Activated CD4-positive, alpha-beta T cell treated with anti-CD3 and anti-CD28 coated beads, Interleukin-2, Interleukin-6, amounts not matched to agents 100 ng/mL and 50 ng/mL, durations not matched to agents 16 hours and 8 hours (primary cell): ENCODE measurements at places on chromosomes 3 and 15.

DNA sequence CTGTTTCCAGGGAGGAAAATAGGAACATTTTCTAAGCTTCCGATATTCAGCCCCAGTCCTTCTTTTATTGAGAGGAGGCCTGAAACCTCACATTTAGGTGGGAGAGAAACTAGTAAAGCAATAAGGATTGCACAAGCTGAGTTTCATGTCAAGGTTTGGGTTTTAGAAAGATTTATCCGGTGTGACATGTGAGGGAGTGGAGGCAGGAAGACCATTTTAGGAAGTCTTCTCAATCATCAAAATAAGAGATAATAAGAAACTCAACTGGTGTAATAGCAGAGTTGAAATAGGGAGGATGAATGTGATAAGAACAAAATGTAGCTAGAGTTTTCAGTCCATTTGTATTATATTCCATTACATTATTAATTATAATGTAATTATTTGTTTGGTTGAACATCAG lies 27.7 kb upstream of the CLDN16 start:
- no peak for DNase-seq

- no peak for DNase-seq
Measured at GRCh38 chr15:73894133-73894814, 20.9 kb downstream of the TBC1D21 start.

DNA sequence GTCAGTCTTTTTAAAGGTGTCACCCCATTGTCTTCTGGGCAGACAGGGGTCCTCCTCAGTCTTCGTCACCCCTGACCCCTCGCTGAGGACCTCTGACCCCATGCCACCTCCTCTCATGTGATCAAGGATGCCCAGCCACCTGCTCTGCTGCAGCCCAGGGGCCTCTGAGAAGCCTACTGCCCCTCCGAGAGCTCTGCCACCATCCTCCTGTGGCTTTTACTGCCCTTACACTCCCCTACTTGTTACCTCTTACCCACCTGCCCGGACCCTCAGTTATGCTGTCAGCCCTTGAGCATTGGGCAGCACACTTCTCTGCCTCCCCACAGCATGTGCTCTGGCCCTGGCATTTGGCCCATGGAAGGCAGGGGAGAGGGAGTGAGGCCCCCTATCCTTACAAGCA lies 123.2 kb downstream of the LRRK1 start:
- no peak for DNase-seq

DNA sequence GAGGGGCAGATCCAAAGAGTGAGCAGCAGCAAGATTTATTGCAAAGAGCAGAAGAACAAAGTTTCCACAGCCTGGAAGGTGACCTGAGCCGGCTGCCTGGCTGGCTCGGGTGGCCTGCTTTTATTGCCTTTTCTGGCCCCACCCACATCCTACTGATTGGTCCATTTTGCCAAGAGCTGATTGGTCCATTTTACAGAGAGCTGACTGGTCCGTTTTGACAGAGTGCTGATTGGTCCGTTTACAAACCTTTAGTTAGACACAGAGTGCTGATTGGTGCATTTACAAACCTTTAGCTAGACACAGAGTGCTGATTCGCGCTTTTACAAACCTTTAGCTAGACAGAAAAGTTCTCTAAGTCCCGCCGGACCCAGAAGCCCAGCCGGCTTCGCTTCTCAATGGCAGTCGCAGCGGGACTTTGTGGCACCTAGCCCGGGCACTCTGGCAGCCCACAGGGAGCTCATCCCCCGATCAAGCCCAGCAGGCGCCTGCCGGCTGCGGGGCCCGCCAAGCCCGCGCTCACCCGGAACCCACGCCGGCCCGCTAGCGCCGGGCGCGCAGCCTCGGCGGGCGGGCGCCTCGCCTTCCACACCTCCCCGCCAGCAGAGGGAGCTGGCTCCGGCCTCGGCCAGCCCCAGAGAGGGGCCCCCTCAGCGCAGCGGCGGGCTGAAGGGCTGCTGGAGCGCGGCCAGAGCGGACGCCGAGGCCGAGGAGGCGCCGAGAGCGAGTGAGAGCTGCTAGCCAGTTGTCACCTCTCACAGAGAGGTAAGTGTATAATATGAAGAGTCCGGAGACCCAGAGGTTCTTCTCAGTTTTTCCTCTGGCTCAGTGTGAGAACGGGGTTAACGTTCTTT lies 339.2 kb downstream of the CHL1 start:
- DNase-seq = no peak

DNA sequence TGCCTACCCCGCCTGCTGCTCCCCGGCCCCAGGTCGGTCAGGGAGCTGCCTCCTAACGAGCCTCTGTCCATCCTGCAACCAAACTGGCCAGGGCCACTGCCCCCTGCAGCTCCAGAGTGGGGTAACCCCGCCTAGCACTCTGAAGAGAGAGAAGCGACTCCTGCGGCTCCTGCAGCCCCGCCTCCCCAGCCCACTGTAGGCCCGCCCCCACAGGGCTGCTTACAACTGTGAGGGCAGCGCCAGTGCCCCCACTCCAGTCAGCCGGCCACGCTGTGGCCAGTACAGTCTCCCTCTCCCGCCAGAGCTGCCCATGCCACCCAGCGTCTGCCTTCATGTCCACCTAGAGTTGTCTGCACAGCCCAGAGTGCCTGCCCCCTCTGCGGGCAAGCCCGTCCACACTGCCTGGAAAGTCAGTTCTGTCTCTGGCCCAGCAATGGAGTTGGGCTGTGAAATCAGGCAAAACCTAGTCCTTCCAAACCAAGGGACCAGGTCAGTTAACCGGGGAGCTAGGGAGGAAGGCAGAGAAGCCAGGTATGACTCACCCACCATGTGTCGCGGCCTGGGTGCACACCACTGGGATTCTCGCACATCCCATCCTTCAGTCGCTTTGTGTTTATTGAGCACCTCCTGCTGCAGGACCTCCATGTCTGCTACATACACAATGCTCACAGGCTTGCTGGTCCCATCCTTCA lies 2.4 kb downstream of the UCN2 start:
- DNase-seq = peak; percentile 16

DNA sequence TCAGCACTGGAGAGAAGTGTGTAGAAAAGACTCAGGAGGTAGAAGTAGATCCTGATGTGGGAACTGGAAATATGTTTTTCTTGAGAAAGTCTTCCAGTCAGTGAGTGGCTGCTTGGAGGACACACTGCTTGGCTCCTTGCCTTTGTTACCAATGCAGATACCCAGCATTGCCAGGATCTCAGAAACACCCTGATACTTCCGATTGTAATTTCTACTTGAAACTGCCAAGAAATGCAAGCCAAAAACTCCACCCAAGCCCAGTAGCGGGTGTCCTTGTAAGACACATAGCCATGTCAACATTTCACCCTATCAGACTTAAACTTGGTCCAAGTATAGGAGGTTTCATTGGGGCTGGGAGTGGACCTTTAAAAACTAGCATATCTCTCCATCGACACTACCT lies 141.8 kb downstream of the ALDH1A2 start:
- no peak for DNase-seq

DNA sequence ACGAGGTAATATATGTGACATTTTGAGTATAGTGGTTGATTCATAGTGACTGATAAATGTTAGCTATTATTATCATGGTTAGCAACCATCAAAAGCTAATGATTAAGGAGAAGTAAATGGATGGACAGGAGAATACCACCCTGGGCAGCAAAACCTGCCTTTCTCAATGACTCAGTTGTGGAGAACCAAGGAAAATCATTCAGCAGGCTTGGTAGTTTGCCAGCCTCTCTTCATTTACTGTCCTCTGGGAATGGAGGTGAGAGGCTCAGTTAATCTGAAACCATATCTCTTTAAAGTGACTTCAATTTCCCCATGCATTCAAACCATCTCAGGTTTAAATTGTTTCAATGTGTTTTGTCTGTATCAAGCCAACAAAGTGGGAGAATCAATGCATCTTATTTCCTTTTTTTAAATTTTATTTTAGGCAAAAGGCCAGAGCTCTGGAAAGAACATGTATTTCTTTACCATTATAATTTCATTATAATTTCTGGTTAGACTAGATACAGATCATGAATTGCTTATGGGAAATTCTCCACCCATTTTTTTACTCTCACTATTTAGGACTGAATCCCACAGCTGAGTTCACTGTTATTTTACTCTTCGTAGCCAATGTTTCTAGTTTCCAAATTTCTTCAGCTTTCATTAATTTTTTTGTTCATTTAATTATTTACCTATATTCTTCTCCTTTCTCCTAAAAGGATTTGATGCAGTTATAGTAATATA lies 2.7 kb downstream of the TM4SF18 start:
- DNase-seq = no peak

DNA sequence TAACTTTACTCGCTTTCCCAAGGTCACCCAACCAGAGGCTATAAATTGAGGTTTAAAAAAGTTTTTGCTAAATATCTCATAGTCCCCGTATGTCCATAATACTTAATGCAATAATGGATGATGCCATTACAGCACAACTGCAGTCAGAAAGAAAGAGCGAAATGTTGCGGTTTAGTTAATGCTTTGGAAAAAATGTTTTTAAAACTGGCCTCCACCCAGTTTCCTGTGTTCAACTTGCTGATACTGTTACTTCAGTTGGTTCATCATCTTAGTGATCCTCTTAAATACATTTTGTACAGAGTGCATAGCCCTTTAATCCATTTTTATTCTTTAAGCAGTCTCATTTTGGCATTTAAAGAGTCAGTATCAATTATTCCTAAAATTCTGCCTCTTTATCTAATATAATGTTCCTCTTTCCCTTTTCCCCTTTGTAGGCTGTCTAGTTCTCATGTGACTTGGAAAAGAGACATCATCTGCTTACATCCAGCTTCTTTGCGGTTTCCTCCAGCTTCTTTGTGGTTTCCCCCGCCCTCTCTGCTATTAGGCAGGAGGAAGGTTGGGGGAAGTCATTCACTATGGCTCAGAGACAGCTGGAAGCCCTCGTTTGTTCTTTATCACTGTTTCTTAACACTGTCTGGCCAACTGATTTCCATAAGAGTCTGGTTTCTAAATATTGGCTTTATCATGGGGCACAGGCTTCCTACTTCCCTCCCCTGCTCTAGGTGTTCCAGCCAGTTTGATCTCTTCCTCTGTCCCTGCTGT lies 154.3 kb downstream of the GOLIM4 start:
- DNase-seq = peak; percentile 6

- peak; percentile 76 for DNase-seq
Measured at GRCh38 chr3:190321789-190322603, at the start of gene CLDN1. Gene CLDN1, minus strand, starts transcription at chr3:190322446. Its CDS starts 240 bp downstream, at chr3:190322206.

DNA sequence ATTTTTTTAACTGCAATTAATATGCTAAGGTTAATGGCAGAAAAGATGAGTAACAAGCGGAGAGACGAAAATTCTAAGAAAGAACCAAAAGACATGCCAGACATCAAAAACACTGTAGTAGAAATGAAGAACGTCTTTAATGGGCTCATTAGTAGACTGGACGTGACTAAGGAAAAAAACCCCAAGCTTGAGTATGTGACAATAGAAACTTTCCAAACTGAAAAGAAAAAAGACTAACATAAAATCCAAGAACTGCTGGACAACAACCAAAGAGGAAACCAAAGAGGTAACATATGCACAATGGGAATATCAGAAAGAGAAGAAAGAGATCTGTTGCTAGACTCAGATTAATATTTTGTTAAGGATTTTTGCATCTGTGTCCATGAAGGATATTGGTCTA lies 94.6 kb upstream of the SETMAR start:
- no peak for DNase-seq

GRCh38 chr3:121793078-121793477 lies 41.8 kb downstream of the IQCB1 start:
- no peak for DNase-seq

DNA sequence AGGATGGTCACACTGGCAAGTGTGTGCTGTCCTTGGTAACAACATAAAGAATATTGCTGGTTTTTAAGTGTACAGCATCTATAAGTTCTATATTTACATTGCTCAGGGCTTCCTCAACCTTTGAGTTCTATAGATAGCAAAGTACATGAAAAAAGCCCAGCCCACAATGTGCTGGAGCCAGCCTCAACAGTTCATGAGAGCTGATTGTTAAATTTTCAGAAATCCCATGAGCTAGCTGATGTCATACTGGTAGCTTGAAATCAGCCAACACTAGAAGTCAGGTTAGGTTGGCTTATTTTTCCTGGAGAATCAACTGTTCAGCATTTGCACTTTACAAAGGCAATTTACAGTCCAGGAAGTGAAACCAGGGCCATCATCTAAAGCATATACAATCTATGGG lies 102.8 kb downstream of the STRIT1 start:
- DNase-seq = no peak

DNA sequence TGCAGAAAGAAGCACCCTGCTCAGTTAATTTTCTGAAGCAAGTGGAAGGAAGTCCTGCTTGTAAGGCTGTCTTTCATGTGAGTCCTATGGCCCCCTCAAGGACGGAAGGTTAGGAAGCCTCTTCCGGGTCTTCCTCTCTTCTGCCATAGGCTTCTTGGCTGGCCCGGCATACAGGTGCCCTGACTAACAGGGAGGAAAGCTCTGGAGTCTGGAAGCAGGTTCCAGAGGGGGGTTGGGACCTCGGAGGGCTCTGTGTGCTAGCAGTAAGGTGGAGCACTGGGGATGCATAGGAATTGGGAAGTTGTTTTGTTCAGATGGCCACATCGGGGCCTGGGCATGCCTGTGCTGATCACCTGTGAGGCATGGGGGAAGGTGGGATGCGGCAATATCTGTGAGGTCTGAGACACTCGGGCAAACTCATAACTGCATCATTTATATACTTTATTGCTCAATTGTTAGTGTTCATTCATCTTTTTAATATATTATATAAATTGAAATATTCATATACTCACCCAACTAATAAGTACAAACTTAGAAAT lies 49.6 kb downstream of the TRAK1 start:
- no peak for DNase-seq

DNA sequence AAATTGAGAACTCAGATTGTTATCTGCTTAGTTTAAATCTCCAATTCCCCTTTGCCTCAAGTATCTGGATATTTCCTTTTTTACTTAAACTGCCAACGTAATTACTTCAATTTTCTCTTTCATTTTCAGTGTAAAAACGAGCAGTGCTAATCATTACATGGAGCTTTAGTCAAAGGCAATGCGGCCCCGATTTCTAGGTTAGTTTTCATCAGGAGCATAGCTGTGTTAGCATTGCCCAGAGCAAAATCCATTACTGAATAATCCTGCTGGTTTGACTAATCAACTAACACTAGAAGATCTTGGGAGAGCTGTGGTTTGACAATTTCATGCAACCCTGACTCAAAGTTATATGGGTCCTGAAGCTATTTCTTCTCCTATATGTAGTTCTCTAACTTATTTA lies 46.2 kb downstream of the ZPLD1 start:
- DNase-seq = no peak

DNA sequence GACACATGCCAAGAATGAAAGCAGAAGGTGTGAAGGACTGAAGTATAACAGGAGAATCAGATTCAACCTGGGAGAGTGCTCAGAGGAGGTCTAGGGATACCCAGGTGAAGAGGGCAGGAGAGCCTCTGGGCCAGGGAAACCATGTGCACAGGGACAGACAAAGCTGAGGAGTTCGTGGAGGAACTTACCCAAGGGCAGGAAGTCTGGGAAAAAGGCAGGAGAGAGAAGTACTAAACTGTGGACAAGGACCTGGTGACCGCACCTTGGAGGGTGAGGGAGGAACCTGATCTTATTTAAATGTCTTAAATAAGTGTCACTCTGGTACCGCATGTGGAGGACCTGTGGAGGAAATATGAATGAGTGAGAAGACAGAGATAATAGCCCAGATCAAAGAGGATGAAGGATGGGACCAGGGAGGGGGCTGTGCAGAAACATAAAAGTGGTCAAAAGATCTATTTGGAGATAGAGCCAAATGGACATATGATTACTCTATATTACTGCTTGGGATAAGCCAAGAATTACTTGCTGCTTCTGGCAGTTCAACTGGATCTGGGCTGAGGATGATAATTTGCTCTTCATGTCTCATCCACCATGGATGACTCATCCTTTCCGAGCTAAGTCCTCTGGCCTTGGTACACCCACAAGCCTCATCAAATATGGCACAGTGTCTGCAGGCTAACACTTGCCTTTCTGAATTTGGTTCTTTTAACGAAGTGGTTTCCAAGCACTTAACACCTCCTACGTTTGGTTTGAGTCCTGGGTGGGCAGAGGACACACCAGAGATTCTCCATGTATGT lies 116.9 kb upstream of the NMNAT3 start:
- no peak for DNase-seq
